ENCODE measurements at places on chromosomes 12 and 14.

GRCh38 chr12:116565963-116566362 lies 6.8 kb downstream of the MAP1LC3B2 start:
- no peak for DNase-seq

DNA sequence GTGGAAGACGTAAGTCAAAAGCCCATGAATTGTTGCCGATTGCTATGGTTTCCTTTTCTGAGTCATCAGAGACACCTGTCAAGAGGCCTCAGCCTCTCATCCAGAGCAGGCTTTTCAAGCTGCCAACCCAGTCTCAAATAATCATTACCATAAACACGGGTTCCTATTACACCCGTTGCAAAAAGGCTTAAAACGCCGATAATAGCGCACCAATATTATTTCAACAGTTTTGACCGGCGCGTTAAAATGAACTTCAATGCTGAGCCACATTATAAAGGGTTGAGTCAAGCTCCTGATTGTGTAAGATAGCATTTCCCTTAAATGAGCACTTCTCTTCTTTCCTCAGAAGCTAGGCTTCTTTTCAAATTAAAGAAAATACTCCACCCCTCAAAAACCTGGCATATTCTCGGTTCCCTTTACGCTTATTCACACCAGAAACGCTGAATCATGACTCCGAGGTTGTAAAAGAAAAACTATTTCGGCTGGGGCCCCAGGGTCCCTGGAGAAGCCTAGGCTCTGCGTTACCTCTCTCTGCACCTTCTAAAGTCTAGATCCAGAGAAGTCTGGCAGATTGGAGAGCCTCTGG lies 1.4 kb downstream of the TMTC1 start:
- DNase-seq = peak; percentile 62

DNA sequence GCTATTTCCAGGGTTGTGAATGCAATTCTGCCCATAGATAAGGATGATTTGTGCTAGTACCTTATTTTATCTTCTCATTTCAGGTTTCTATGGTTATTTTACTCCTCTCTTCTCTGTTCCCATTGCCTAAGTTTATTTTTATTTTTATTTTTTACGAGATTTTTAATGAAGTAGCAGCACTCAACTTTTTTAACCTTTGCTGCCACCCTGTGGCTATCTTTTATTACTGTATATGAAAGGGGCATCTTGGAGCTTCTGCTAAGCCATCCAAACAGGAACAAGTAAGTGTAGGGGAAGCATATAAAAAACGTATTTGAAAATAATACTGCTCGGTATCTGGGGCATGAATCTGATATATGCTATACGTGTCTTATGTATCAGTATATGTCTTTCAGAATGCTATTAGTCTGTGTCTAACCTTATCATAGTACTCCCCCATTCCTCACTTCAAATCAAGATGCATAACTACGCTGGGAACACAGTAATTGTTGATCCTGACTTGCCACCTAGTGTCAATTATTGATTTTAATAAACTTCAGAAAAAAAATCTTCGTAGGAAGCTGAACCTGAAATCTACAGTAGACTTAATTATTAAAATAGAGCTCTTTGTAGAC lies 60.3 kb downstream of the KLRG1 start:
- DNase-seq = no peak

DNA sequence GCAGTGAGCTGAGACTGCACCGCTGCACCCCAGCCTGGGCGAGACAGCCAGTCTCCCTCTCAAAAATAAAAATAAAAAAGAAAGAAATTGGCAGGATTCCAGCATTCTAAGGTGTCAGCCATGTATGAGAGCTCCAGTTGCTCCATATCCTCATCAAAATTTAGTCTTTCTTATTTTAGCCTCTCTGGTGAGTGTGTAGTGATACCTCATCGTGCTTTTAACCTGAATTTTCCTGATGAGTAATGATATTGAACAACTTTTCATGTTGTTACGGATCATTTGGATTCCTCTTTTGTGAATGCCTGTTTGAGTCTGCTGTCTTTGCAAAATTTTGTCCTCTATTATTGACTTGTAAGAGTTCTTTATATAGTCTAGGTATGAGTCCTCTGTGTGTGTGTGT lies 28.5 kb downstream of the CCDC60 start:
- no peak for DNase-seq

DNA sequence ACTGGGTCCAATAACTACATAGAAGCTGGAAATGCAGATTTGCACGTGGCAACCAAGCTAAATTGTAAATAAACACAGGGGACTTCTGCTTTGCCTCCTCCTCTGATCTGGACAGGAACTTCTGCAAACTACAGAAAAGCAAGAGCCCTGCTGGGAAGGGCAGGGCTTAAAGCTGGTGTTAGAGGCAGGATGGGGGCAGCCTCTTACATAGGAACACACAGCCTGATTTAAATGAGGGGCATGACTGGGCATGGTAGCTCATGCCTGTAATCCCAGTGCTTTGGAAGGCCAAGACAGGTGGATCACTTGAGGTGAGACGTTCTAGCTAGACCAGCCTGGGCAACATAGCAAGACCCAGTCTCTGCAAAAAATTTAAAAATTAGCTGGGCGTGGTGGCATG lies 46.7 kb downstream of the ERH start:
- DNase-seq = no peak
